ACHN (cell line): ENCODE measurements at places on chromosomes 13 and 19.

GRCh38 chr13:49521224-49521623 is 25.5 kb downstream of the PHF11 start:
- DNase-seq, result no peak

- DNase-seq, result no peak
These were observed 23.2 kb downstream of the NALCN start for GRCh38 chr13:101393140-101393539.

DNA sequence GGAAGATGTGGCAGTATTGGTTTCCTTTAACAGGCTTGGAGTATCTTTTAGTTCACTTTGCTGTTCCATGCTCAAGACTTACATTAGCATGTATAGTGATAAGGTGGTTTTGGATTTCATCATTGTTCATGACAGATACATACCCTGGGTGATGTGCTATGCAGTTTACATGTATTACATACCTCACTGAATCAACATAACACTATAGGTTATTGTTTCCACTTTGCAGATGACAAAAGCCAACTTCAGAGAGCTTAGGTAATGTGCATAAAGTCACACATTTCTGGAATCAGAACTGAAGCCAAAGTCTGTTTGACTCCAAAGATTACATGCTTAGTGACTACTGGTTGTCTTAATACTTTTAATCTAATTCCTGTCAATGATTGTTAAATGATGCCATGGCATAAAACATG is 7.1 kb downstream of the COMMD6 start:
- DNase-seq, result no peak

GRCh38 chr19:18487576-18488402 is 34.1 kb downstream of the ELL start:
- DNase-seq, result no peak

- no peak for DNase-seq
These were observed 49.5 kb upstream of the STK24 start for GRCh38 chr13:98626298-98626935.

GRCh38 chr19:38183251-38183897 is 40.6 kb downstream of the DPF1 start:
- no peak for DNase-seq

- DNase-seq, result peak; percentile 64
These were observed 2.7 kb upstream of the SNAPC2 start for GRCh38 chr19:7917267-7918061.

- no peak for DNase-seq
These were observed 36.7 kb upstream of the CD33 start for GRCh38 chr19:51188227-51188559.

- no peak for DNase-seq
These were observed 9.7 kb downstream of the SIGLEC8 start for GRCh38 chr19:51448411-51449016.

- peak; percentile 81 for DNase-seq
These were observed 3.4 kb downstream of the TPGS1 start for GRCh38 chr19:510606-511100.

DNA sequence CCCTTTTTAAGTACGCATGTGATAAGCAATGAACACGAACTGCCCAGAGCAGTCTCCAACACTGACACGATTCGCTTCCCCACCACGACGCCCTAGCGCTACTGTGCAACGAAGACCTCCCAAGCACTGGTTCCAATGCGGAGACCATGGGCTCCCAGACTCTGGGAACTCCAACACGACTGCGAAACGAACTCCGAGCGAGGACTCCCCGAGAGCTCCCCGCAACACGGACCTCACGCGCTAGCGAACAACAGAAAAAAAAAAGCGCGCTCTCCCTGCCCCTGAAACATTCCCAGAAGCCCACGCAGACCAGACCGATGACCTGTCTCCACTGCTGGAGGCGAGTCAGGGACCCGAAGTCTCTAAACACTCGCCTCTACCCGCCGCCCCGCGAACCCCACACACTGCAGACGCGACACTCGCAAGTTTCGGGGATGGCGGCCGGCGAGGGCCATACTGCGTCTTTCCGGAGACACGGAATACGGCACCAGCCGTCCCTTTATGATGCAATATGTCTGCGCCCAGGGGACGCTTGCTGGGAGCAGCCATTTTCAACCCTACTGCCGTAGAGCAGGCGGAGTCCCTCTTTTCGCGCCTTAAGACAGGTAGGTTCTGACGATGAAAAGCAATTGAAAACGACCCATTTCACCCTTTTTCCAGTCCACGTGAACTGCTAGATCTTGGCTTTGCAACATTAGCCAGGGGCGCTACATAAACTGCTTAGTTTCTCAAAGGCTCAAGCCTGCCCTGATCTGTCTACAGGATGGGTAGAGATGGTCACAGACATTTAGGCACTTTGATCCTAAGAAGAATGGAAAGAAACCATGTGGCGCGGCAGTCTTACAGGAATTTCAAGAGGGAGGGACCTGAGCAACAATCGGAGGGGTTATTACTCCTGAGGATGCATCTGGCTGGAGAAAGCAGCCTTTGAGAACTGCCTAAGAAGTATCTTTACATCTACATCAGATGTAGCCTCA is at the start of gene ZNF577:
ZNF577 (minus strand) TSS at position 430 of the 977 bp plus-strand sequence. CDS start 7,569 bp downstream, outside the sequence.
- DNase-seq, result no peak

DNA sequence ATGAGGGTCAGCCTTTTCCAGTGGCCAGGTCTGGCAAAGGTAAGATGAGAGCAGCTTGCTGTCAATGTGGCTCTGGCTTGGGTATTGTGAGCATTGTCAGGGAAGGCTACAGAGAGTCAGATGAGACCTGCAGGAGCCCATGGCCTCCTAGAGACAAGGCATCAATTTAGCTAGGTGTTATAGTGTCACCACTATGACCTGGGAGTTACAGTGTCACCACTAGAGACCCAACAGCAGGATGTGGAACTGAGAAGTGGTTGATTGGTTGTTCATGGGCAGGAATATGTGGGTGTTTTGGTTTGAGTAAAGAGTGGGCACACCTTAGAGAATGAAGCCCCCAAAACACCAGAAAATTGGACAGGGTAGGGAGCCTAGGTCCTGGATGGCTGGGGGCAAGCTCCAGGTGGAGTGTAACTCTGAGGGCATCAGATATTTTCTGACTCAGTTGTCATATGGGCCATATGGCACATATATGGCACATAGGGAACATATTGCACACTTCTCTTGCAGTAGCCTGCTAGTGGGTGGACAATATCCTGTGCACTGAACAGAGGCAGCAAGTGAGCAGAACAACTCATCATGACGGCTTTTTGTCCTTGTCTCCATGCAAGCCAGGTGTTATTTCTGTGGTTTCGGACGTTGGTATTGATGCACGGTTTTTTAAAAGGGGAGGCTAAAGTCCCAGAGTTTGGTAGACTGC is 46.3 kb upstream of the CEACAM21 start:
- DNase-seq, result no peak

- DNase-seq, result no peak
These were observed 7.3 kb upstream of the HS6ST3 start for GRCh38 chr13:96082640-96083039.
